Panc1 (cell line): ENCODE measurements at places on chromosomes 7 and 10. TPM values are rescaled to one million over a fixed set of nuclear protein-coding genes. Genes with fewer than 3 reads are reported as not detected.

Gene LRRN3
- total RNA-seq, result 0.15 TPM

Gene TSPAN33
- 5.4 TPM for total RNA-seq

Gene CYP3A4
- total RNA-seq, result 0.15 TPM

Gene RASSF4
- 13.9 TPM for total RNA-seq

Gene SLC13A4
- total RNA-seq, result not detected

Gene SPDYE16
- not detected for total RNA-seq

Gene MOGAT3
- total RNA-seq, result 0.23 TPM

Gene SPDYE6
- not detected for total RNA-seq

Gene LHFPL3
- not detected for total RNA-seq

Gene MTERF1
- 13.6 TPM for total RNA-seq

Gene CCL24
- not detected for total RNA-seq

Gene FRMD4A
- total RNA-seq, result 7.1 TPM

Gene PLAU
- total RNA-seq, result 305 TPM

Gene SH2D4B
- total RNA-seq, result 0.10 TPM

Gene DRGX
- total RNA-seq, result 0.15 TPM

Gene GPNMB
- 2.1 TPM for total RNA-seq

Gene SFTPA1
- 3.8 TPM for total RNA-seq

Gene MACC1
- total RNA-seq, result 0.08 TPM

Gene CREB5
- total RNA-seq, result 3.1 TPM

Gene NPSR1
- not detected for total RNA-seq

Gene GPR146
- total RNA-seq, result 2.9 TPM

Gene PRTFDC1
- total RNA-seq, result 3.0 TPM

Gene ADCYAP1R1
- total RNA-seq, result not detected

Gene CALN1
- 0.05 TPM for total RNA-seq

Gene SKIDA1
- 9.3 TPM for total RNA-seq

Gene PTF1A
- total RNA-seq, result not detected

Gene AKR1C8
- total RNA-seq, result not detected

Gene OR9A2
- not detected for total RNA-seq

Gene MMP21
- not detected for total RNA-seq

Gene EIF5AL1
- total RNA-seq, result 1.6 TPM

Gene BAMBI
- total RNA-seq, result 3.9 TPM

Gene EVX1
- total RNA-seq, result 0.10 TPM

Gene ABCC2
- 6.5 TPM for total RNA-seq

Gene HKDC1
- 1.1 TPM for total RNA-seq

Gene CCDC172
- not detected for total RNA-seq

Gene CYP3A7
- not detected for total RNA-seq

Gene KLF14
- 0.39 TPM for total RNA-seq

Gene ANKRD2
- total RNA-seq, result 0.98 TPM

Gene PCBD1
- total RNA-seq, result 122 TPM

Gene LRMDA
- total RNA-seq, result 1.2 TPM

Gene FKBP9
- 183 TPM for total RNA-seq

Gene ASB10
- not detected for total RNA-seq

Gene RBM17
- 65.4 TPM for total RNA-seq

Gene MBL2
- not detected for total RNA-seq

Gene MPP7
- 0.49 TPM for total RNA-seq

Gene NYAP1
- 4.0 TPM for total RNA-seq

Gene XPNPEP1
- total RNA-seq, result 61.2 TPM

Gene C10orf95
- 0.21 TPM for total RNA-seq

Gene CTAGE8
- total RNA-seq, result 5.2 TPM

Gene KIF11
- total RNA-seq, result 47.8 TPM

Gene PSD
- 2.4 TPM for total RNA-seq

Gene SUN3
- 0.49 TPM for total RNA-seq

Gene IFIT1
- total RNA-seq, result 43.8 TPM

Gene FGF8
- total RNA-seq, result 0.39 TPM
